ENCODE measurements at places on chromosomes 5 and 9. TPM values are rescaled to one million over a fixed set of nuclear protein-coding genes. Genes with fewer than 3 reads are reported as not detected.

The GARIN3 gene
- total RNA-seq, result not detected

The RNF183 gene
- total RNA-seq, result not detected

The BTNL8 gene
- total RNA-seq, result not detected

The SMIM33 gene
- not detected for total RNA-seq

The RHOBTB3 gene
- 66.9 TPM for total RNA-seq
